ENCODE measurements at places on chromosomes 3 and 15. TPM values are rescaled to one million over a fixed set of nuclear protein-coding genes. Genes with fewer than 3 reads are reported as not detected.

DNA sequence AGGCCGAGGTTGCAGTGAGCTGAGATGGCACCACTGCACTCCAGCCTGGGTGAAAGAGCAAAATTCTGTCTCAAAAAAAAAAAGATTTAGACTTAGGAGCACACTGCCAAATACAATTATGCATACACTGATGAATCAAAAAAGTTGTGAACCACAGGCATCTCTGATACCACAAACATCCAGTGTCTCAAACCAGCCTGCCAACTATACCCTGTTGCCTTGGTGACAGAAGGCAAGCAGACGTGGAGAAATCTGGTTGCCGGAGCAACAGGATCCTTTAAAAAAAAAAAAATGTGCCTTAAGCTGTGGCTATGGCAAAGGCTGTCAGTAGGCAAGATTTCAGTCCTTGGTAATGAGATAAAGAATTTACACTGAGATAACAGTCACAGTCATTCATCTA lies 202.3 kb downstream of the NEK10 start:
- no peak for DNase-seq

- DNase-seq = no peak
Measured at GRCh38 chr15:59678620-59679019, 10.5 kb downstream of the BNIP2 start.

- DNase-seq = no peak
Measured at GRCh38 chr3:184379358-184380184, at the start of gene CHRD. CHRD (plus strand) TSS chr3:184380054; CDS start chr3:184380319, 265 bp downstream.

DNA sequence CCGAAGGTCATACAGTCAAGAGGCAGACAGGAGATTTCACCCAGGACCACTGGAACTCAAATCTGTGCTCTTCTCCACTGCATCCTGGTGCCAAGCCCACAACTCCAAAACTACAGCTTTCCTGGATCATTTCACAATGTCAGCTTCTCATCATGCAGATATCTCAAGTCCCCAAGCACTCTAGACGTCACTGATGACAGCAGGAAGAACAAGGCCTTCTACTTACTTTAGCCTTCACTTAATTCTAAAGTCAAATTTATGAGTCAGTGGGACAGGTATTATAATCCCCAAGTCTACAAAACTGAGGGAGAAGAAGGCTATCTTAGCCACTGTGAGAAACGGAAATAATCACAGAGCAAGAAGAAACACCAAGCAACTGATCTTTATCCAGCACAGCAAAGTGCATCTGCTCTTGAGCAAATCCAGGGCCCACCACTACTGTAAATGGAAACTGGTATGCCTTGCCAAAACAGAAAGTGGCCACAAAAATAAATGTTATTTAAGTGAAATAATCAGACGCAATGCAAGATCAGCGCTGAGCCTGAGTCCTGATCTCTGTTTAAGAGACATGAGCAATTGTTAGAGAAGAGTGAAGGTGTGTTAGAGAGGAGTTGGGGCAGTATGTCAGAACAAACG lies 928 bp downstream of the RAD18 start:
- no peak for DNase-seq

GRCh38 chr3:124202754-124203153 lies 210.8 kb upstream of the ROPN1 start:
- no peak for DNase-seq

GRCh38 chr3:33023176-33024136 lies 72.0 kb downstream of the CCR4 start:
- no peak for DNase-seq

DNA sequence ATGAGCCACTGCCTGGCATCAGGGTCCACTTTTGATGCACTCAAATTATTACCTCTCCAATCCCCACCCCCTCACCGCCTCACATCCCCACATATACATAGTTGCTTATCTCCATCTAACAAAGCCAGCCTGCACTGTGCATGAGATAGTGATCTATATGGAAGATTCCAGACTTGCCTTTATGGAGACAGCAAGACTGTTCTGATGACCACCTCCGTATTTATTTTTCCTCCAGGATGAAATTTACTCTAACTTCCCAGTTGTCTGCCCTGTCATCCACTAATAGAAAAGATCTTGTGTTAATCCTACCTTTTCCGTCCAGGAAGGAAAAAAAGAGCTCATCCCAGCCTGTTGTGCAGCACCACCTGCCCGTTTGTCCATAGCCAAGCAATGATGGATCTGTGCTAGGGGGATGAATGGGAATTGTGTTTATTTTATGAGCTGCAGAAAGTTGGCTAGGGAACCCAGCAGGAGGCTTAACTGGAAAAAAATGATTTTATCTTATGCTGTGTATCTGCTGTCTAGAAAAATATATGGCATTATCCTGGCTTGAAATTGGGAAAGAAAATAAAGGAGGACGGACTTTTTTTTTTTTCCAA lies 114.5 kb downstream of the CD47 start:
- DNase-seq = no peak

DNA sequence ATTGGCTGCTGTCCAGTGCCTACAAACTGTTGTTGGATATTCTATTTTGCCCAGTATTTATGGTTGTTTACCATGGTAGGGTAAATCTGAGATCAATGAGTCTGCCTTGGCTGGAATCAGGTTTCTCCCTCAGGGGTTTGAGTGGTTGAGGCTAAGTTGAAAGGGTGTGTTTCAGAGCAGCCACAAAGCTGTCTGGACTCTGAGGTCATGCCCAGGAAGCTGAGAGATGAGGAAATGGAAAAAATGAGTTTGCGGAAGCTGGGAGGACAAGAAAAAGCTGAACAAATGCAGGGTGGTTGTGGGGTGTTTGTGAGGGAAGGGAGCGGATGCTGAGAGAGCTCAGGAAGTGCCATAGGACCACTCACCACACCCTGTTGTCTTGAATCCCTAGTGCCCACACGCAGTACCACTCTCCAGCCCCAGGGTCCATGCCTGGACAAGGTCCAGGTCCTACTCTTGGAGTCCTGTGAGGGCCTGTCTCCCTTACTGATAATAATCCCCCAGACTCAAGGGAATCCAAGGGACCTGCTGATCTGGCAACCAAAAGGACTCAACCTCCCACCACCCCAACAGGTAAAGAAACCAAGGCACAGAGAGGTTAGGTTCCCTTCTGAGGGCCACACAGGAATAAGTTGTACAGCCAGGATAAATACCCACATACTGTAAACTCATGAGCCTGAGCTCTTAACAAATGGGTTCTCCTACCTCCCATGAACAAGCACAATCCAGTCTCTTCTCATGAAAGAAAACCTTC lies 81.6 kb downstream of the PPCDC start:
- no peak for DNase-seq

- no peak for DNase-seq
Measured at GRCh38 chr3:139715743-139716360, 38.1 kb upstream of the NMNAT3 start.

- no peak for DNase-seq
Measured at GRCh38 chr3:24614359-24614758, 119.7 kb upstream of the THRB start.

DNA sequence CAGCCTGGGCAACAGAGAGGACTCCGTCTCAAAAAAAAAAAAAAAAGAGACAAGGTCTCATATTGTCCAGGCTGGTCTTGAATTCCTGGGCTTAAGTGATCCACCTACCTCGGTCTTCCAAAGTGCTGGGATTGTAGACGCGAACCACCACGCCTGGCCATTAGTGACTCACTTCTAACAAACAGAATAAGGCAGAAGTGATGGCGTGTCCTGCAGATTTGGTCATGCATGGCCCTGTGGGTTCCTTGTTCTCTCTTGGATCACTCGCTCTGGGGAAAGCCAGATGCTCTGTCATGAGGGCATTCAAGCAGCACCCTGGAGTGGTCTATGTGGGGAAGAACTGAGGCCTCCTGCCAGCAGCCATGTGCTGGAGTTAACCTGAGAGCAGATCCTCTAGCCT lies 27.4 kb upstream of the TJP1 start:
- no peak for DNase-seq

DNA sequence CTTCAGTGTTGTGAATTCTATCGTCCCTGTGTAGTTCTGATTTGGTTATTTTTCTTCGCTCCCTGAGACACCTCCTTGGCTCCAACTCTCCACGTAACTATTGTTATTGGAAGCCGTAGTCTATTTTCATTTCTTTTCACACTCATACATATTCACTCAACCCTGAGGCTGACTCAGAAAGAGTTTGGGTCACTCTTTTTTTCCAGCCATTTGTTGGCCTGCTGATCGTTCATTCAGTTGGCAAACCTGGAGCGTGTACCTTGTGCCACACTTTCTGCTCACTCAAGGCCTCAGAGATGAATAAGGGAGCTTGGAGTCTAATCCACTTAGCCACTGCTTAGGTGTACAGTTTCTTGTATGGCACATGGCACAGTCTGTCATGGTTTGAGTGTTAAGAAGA lies 22.4 kb downstream of the GYG1 start:
- DNase-seq = no peak

DNA sequence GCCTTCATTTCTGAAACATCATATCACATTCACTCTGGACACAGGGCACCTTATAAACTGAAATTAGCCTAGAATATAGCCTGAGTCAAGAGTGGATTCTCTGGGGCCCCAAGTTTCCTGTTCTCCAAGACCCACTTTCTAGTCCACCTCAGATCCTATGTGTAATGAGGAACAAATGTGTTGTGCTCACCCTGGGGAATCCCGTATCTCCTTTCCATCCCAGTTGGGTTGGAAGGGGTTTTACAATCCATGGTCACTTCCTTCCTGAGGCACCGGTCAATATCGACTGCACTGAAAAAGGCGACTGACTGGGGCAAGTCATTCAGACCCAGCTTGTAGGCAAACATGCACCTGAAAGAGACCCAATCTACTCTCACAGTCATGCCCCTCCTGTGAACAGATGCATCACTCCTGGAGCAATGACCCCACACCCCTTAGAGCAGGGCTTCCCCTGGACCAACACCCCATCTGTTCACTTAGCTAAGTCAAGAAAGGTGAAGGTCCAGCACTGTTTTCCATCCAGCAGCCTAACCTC lies 17.4 kb downstream of the POLG start:
- no peak for DNase-seq

DNA sequence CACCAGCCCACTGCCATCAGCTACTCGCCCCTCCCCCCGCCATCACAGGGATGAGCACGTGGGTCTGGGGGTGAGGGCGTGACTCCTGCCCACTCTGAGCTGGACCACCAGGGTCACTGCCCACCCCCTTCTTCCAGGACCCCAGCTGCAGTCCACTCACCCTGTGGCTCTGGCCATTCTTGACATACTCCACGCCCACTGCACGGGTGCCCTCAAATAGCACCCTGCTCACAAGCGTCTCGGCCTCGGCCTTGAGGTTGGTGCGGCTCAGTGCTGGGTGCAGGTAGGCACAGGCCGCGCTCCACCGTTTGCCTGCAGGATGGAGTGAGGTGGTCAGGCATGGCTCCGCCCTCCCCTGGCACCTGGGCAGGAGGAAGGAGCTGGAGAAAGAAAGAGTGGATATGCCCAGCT lies 23.9 kb downstream of the CHDH start:
- DNase-seq = no peak

DNA sequence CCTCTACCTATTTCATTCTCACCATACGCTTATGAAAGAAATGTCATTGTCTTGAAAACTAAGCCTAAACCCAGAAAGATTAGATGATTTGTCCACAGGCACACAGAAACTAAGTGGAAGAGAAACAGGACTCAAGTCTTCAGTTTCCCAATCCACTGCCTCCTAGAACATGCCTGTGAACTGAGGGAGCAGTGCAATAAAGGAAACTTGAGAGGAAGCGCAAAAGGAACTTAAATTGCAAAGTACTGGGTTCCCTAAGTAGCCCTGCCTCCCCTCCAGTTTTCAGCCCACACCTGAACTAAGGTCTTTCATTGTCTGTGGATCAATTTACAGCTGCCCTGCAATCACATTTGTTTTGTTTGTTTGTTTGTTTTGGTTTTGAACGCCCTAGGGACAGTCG lies 56.7 kb upstream of the TSEN2 start:
- no peak for DNase-seq

GRCh38 chr3:38479431-38480092 lies 16.6 kb upstream of the EXOG start:
- DNase-seq = no peak

- DNase-seq = no peak
Measured at GRCh38 chr15:69926006-69926405, 171.7 kb downstream of the TLE3 start.

DNA sequence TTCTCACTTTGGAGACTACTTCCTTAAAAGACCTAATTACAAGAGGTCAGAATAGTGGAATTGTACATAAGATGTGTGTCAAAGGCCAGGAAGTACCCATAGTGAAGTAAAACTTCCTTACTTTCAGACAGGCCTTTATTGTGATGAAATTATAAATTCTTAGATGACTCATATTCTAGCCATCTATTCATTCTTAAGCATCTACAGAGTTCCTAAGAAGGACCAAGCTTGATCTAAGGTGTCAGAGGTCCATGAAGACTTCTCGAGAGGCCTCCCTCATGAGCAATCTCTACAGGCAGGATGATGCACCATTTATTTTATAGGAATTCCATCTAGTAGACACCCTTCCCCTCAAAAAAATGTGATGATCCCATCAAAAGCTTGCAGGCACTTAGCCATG lies 493.3 kb downstream of the MAGI1 start:
- DNase-seq = no peak

DNA sequence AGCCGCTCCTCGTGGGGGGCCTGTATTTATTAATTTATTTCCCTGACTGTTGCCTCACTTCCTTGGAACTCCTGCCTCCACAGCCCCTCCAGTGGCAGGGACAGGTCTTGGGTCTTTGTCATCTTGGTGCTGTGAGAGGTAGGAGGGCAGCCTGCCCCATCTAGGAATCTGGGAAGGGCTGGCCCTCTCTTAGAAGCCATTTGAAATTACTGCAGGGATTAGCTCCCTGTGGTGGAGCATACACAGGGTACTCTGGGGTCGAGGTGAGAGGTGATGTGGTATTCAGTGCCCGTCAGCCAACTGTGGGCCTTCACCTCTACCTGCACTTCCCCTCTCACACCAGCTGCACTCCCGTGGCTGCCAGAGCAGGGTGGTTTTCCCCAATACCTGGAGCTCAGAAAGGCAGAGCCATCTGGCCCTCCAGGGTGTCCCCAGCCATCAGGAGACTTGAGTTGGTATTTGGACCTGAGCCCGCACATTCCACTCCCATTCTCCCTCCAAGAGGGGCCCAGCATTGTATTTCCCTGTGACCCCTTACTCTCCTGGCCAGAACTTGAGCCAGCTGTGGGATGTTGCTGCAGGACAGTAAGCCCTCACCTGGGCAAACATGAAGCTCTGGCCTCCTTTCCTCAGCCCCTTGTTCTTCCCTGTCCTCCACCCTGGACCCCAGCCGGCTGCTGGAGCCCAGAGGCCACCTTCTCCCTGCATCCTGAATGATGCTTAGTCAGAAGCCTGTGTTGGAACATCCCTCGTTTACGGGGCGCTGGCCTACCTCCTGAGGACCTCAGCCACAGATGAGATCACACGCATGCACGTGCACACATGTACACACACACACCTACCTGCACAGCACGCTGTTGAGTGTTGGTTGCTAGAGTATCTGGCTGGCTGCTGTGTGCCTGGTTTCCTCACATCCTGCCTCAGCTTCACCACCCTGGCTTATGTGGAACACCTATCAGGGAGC lies 2.0 kb upstream of the JMJD7 start:
- no peak for DNase-seq

IL20RB gene
- polyA plus RNA-seq = 0.20 TPM

ISL2 gene
- polyA plus RNA-seq = 0.08 TPM

GOLGA8M gene
- 2.8 TPM for polyA plus RNA-seq

GPR149 gene
- polyA plus RNA-seq = not detected

ZNF35 gene
- polyA plus RNA-seq = 10.4 TPM

GOLGA6L7 gene
- 0.32 TPM for polyA plus RNA-seq

GNAT1 gene
- polyA plus RNA-seq = not detected

GLCE gene
- 48.7 TPM for polyA plus RNA-seq

TEX55 gene
- not detected for polyA plus RNA-seq

HMG20A gene
- polyA plus RNA-seq = 75.0 TPM

MYZAP gene
- 5.5 TPM for polyA plus RNA-seq

TRANK1 gene
- 8.3 TPM for polyA plus RNA-seq

LXN gene
- 34.4 TPM for polyA plus RNA-seq

HCN4 gene
- 1.0 TPM for polyA plus RNA-seq

Measured in right renal cortex interstitium (tissue), 3 donors.